ENCODE measurements at places on chromosomes 1 and 21. TPM values are rescaled to one million over a fixed set of nuclear protein-coding genes. Genes with fewer than 3 reads are reported as not detected.

The IL19 gene
- not detected for total RNA-seq

The GBP7 gene
- 27.8 TPM for total RNA-seq

The KCNJ15 gene
- total RNA-seq = 0.61 TPM

The DYNLT4 gene
- not detected for total RNA-seq

The CFHR5 gene
- total RNA-seq = 3.4 TPM

The IGSF3 gene
- 0.92 TPM for total RNA-seq

The LCE1A gene
- total RNA-seq = not detected

The FNDC10 gene
- total RNA-seq = 0.08 TPM

Data from liver (tissue), 10 donors.